ENCODE measurements at places on chromosomes 4 and X. TPM values are rescaled to one million over a fixed set of nuclear protein-coding genes. Genes with fewer than 3 reads are reported as not detected.

GRCh38 chr4:96035727-96036126 is 195.8 kb downstream of the PDHA2 start:
- DNase-seq: no peak

DNA sequence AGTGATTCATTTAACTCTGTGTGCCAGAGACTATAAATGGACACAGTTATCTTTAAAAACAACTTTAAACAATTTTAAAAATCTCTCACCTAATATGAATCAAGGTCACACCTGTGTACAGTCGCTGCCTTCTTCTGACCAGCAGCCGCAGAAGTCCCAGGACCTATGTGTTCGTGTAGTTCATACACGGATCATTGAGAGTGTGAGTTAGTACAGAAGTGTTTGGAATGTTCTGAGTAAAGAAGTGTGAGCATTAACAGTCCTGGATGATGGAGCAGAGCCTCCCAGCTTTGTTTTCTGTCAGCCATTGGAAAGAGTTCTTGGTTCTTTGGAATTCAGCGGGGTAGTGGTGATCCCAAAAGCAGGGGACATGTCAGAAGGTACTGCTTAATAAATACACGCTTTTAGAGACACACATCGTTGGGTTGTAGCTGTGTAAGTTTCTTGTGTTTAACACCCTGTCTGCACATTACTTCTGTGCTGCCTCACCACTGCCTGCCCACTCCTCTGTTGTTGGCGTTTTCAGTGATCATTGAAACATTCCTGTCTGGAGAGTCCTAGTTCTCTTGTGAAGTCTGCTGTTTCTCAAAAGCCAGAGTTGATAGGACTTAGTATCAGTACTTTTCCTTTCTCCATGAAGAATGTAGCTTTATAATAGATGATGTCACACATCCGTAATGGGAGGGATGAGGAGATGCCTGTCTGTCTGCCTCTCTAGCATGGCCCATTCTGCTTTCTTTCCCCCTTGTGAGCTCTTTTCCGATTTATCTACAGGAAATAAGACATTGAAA is 90.6 kb downstream of the PTTG2 start:
- no peak for DNase-seq

- no peak for DNase-seq
Measured at GRCh38 chr4:84697615-84698201, 114.8 kb downstream of the CDS1 start.

DNA sequence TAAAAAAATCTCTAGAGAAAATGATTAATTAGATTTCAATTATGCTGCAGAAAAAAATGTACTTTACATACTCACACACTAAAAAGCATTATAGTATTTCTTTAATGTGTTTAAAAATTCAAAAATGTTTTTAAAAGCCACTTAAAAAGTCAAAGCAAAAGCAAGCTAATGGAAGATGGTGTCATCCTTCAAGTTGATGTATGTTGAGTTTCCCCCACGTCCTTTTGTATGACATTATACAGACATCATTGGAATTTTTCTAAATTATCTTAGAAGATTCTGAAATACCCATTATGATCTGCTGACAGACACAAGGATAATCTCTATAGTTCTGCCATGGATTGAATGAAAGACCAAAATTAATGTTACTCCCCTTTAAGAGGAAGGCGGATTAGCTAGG is 393.7 kb upstream of the TENM3 start:
- no peak for DNase-seq

- DNase-seq: no peak
Measured at GRCh38 chr4:48085821-48086589, 48.0 kb downstream of the TXK start.

PNMA5 gene
- polyA plus RNA-seq: not detected

DNA sequence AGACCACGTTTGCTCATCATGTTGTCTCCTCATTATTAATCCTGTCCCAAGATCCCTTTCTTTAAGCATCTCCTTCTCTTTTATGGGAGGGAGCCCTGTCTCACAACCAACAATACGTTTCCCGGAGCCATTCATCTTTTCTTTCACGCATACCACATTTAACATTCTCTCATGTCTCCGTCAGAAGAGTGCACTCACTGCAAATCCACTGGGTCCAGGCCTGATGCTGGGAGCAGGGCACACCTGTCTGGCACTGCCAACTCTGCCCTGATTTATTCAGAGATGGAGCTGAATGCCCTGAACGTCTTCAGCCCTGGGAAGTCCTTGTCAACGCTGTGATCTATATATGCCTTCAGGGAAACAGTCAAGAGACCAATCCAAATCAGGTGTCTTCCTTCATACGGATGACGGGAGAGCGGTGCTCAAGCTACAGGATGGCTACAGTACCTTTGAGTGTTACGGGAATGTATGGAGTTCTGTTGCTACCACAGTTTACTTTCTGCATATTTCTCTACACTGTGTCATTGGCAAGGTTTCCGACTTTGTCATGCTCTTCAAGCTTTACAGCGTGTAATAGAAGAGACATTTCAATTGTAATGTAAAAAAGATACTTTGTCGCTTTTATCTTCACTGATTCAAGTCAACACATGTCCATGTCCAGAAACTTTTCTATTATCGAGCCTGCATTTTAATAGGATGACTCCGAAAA is 140.4 kb upstream of the SLITRK2 start:
- no peak for DNase-seq

- DNase-seq: peak; percentile 49
Measured at GRCh38 chrX:15269618-15270521, at the start of gene ASB9. TSS of gene ASB9 (minus strand) at chrX:15270083. CDS start at chrX:15269874, 209 bp downstream.

PAGE5 gene
- 0.24 TPM for polyA plus RNA-seq

DNA sequence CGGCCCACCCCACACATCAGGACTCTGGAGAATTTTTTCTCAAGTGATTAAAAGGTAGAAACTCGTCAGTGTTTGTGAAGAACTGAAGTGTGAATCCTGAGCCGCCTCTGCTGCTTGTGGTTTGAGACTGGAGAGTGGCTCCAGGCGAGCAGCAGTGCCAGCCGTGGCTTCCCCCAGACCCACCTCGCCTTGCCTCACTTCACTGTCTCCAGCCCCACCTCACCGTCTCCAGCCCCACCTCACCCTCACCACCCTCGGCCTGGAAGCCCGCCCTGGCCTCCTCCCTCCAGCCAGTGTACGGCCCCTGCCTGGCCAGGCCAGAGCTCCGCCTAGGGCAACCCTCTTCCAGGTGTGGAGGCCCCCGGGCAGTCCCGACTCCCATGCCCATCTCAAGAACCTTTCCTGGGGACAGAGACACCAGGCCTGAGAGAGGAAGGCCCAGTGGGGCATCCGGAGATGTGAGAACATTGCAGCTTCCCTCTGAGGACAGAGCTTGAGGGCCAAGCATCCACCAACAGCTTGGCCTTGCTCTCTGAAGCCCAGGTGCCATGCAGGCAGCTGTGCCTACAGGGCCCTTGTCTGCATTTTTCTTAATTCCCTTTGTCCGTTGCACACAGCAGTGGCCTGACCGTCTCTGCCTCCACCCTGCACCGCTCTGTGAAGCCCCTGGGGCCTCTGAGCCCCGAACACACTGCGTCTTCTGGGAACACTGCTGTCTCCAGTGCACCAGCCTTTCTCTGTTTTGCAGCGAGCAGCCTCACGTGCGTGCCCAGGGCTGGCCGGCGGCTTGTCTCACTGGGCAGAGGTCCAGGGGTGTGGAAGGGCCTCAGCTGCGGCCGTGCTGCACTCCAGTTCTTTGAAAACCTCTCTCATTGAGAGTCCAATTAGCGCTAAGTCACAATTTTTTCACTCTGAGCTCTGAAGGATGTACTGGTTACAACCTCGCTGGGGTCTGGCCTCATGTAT is 13.8 kb downstream of the SH3BP2 start:
- DNase-seq: no peak

DNA sequence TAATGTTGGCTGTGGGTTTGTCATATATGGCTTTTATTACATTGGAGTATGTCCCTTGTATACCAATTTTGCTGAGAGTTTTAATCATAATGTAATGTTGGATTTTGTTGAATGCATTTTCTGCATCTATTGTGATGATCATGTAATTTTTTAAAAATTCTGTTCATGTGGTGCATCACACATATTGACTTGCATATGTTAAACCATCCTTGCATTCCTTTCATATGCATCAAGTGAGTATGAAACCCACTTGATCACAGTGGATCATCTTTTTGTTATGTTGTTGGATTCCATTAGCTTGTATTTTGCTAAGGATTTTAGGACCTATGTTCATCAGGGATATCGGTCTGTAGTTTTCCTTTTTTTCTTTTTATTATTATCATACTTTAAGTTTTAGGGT is 12.1 kb downstream of the HEPH start:
- no peak for DNase-seq

GRCh38 chr4:33063241-33063640 is 2343.1 kb downstream of the PCDH7 start:
- no peak for DNase-seq

- no peak for DNase-seq
Measured at GRCh38 chrX:120725874-120726273, 96.0 kb upstream of the C1GALT1C1 start.

ZBTB33 gene
- polyA plus RNA-seq: 6.1 TPM

GRCh38 chr4:153227469-153228075 is 23.3 kb downstream of the TRIM2 start:
- no peak for DNase-seq

DNA sequence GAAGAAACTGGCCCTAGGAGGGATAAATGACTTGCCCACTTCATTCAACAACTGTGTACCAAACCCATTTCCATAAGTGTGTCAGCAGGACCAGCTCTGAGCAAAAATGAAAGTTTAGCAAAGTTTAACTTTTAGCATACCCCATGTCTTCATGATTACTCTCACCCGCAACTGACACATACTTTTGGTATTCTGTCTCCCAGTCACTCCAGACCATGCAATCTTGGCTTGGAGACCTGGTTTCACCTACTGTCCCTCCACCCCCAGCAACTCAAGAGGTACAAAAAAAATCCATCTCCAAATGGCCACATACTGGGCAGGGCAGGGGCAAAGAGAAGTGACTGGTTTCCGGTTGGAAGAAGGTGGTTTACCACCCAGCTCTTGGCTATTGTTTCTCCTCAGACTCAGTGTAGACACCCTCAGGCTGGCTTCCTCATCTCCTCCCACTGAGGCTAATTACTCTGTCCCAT is 79.8 kb downstream of the RLIM start:
- no peak for DNase-seq

- no peak for DNase-seq
Measured at GRCh38 chrX:153499341-153499740, 4.6 kb downstream of the BGN start.

- no peak for DNase-seq
Measured at GRCh38 chr4:86043755-86044592, 315.9 kb downstream of the MAPK10 start.

DNA sequence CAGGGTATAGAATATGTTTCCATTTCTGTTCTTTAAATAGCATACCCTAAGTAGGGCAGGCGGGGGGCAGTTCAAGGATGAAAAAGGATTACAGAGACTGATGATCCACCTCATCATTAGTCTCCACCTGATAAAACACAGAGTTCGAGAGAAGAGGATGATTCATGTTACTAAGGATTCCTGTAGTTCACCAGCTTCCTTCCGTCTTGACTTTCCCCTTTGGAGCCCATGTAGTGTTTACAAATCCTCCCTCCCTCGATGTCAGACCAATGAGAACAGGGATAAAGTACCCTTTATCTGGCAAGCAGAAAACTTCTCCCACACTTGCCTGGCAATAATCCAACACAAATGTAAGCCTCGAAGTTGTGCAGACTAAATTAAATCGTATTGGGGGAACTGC is 526.3 kb upstream of the FAM241A start:
- no peak for DNase-seq

DNA sequence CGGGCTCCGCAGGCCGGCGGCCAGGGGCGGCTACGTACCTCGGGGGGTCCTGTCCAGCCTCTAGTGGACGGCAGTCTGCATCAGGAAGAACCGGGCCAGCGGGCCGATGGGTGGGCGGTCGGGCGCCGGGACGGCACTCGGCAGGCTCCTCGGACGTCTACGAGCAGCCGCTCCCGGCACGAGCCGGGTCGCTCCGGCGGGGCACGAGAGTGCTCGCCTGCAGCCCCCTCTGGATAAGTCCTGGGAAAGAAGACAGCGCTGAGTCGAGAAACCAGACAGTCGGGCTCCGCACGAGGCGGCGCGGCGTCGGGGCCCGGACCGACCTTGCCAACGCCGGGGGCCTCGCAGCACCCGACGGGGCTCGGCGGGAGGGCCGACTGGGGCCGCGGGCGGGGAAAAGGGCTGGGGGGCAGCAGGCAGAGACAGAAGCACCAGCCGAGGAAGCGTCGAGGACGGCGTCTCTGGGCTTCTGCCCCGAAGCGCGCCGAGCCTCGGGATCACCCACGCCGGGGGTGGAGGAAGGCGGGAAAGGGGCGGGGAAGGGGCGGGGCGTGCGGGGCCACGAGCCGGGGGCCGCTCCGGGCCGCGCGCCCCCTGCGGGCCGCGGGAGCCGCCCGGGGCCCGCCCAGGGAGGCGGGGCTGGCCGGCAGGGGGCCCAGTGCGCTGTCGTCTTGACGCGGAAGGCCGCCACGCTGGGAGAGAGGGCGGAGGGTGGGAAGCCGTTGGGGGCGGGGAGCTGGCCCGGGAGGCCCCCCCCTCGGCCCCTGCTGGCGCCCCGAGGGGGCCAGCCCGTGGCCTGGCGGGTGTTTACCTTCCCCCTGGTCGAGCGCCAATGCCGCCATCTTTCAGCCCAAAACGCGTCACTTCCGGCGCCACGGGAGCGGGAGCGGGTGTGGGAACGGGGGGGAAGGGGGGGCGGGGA is 1.9 kb downstream of the KLHL15 start:
- peak; percentile 87 for DNase-seq

- no peak for DNase-seq
Measured at GRCh38 chr4:99402765-99403164, 32.4 kb downstream of the ADH7 start.

SH3BP2 gene
- 54.4 TPM for polyA plus RNA-seq

- DNase-seq: no peak
Measured at GRCh38 chrX:148728901-148729300, 228.5 kb downstream of the AFF2 start.

PNPLA4 gene
- polyA plus RNA-seq: 15.2 TPM

GRCh38 chr4:41346306-41347061 is 89.8 kb downstream of the UCHL1 start:
- DNase-seq: no peak

DNA sequence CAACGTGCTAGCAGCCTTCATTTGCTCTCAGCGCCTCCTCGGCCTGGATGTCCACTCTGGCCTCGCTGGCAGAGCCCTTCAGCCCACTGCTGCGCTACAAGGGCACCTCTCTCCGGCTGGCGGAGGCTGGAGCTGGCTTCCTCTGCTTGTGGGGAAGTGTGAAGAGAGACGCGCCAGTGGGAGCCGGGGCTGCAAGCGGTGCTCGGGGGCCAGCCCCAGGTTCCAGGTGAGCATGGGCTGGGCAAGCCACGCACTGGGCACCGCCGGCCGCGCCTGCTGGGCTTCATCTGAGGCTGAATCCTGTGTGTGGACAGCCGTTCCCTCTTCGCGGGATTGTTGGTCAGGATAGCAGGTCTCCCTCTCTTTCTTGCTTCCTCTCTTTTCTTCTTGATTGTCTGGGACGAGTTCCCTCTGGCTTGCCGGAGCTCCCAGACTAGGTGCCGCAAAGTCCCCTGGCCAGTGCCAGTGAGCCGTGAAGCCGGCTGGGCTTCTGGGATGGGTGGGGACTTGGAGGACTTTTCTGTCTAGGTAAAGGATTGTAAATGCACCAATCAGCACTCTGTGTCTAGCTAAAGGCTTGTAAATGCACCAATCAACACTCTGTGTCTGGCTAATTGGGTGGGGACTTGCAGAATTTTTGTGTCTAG is 165.0 kb downstream of the HEPH start:
- DNase-seq: no peak

PAGE2B gene
- not detected for polyA plus RNA-seq
